ENCODE measurements at places on chromosomes 1 and 21.

DNA sequence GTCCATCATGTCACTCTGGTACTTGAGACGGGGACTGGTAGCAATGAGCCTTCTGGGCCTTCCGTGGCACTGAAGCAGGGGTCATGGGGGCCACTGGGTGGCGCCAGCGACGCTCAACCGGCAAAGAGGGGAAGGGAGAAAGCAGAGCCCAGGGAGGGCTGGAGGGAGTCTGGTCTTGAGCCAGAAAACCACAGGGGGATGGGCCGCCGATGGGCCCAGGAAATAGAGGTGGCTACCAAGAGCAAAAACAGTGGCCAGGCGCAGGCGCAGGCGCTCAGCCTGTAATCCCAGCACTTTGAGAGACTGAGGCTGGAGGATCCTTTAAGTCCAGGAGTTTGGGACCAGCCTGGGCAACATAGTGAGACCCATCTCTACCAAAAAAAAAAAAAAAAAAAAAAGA lies 21.8 kb downstream of the EXOC8 start:
- peak; percentile 8 for DNase-seq

- no peak for DNase-seq
These were observed 138.9 kb downstream of the SETD4 start for GRCh38 chr21:35921471-35921870.

DNA sequence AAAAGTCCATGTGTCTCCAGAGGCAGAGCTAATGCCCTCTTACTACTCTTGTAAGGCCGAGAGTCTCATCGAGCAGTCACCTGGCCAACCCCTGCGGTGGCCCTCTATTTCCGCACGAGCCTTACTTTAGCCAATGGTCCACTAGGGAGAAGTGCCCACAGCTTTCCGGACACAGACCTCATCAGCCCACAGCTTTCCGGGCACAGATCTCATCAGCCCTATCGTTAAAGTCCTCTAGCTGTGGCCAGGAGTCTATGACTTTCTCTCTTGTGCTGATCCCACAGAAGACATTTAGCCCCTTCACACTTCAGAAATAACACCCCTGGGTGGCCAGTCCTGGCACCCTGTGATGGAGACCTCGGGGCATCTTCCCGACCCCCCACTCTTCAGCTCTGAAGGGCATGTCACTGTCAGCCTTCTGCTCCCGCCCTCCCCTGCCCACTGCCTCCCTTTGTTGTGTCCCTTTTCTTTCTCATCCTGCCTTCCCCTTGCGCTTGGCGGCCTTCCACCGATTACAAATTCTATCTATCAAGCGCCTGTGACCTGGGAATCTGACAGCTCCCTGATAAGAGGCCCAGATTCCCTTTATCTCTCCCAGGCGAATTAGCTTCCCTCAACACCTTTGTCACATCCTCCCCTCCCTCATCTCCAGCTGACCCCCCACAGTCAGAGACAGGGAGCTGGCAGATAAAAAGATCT lies 161.0 kb downstream of the PLXNA2 start:
- DNase-seq: no peak

DNA sequence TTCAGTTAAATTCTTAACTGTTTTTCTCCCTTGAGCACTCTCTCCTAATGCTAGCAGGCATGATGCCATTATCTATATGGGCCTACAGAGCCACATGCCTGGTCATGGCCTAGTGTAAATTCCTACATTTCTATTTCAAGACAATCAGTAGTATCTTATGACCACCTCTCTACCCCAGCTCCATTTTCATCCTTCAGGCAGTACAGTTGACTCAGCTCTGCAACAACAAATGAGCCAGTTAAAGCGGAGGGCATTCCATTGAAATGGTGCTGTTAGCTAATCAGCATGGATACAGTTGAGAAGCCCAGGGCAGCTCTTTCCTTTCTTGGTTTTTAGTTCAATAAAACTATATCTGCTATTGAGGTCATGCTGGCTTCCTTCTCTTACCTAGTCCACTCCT lies 150.0 kb downstream of the PPP1R12B start:
- DNase-seq: no peak

DNA sequence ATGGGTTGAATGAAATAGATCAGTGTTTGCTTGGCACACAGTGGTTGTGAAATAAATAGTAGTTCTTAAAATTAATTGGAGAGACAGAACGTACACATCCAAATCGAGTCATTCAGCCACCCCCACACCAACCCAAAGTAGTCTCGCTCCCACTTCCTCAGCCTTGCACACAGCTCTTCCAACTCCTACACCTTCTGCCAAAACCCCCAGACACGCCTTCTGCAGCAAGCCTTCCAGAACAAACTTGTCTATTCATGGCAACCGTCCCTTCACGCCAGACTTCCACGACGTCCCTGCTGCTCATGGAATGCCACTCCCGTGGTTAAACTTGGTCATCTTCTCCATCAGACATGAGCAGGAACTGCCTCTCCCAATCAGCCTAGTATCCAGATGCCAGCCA lies 37.5 kb upstream of the RD3 start:
- DNase-seq: no peak

GRCh38 chr1:182995894-182996293 lies 27.3 kb upstream of the LAMC1 start:
- no peak for DNase-seq

DNA sequence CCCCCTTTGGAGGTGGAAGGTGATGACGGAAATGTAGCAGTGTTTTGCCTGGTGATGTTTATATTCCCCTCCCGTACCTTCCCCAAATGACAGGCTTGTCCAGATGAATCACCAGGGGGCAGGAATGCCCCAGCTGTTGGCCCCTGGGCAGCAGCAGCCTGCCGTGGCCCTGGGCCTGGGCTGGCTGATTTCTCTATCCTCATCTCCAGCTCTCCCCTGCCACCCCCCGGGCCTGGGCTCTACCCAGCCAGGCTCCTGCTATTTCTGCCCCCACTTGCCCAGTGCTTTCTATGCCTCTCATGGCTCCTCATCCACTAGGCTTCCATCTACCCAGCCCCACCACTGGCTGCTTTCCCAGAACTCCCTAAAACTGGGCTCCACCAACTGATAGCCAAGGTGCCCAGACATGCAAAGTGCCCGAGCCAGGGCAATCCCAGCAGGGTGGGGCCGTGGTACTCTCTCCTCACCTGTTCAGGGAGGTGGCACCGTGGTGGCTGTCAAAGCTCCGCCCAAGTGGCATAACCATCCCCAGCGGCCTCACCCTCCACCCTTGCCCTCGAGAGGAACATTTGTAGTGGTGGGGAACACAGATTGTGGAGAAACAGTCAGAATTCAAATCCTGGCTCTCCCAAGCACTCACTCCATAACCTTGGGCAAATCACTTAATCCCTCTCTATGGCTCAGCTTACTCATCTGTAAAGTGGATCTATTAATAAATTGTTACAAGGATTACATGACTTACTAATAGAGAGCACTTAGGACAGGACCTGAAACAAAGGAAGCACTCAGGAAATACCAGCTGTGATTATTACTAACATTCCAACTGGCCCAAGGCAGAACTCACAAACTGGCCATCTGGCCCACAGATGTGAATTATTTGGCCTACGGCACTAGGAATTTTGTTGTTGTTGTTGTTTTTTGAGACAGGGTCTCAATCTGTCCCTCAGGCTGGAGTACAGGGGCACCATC lies 12.8 kb upstream of the ECE1 start:
- no peak for DNase-seq

GRCh38 chr1:94887603-94888171 lies 39.2 kb downstream of the CNN3 start:
- no peak for DNase-seq

Data from activated CD4-positive, CD25-positive, alpha-beta regulatory T cell (primary cell).